ENCODE measurements at places on chromosomes 13 and 19.

GRCh38 chr13:109874484-109875454 is 88.4 kb upstream of the IRS2 start:
- DNase-seq = peak; percentile 83

- DNase-seq = peak; percentile 2
Measured at GRCh38 chr13:26446751-26447150, 110.7 kb upstream of the WASF3 start.

DNA sequence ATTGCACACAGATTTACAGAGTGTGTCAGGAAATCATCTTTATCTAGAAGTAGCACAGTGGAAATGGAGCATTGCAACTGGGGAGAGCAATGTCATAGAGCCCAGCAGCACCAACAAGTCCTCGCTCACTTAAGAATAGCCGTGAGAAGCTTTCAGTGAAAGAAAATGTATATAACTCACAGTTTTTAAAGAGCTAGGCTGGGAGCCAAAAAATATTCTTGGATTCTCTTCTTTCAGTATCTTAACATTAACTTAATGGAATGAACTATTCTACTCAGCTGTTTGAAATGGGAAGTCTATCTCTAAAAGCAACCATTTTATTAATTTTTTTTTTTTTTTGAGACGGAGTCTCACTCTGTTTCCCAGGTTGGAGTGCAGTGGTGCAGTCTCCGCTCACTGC is 329.6 kb downstream of the COG6 start:
- no peak for DNase-seq

DNA sequence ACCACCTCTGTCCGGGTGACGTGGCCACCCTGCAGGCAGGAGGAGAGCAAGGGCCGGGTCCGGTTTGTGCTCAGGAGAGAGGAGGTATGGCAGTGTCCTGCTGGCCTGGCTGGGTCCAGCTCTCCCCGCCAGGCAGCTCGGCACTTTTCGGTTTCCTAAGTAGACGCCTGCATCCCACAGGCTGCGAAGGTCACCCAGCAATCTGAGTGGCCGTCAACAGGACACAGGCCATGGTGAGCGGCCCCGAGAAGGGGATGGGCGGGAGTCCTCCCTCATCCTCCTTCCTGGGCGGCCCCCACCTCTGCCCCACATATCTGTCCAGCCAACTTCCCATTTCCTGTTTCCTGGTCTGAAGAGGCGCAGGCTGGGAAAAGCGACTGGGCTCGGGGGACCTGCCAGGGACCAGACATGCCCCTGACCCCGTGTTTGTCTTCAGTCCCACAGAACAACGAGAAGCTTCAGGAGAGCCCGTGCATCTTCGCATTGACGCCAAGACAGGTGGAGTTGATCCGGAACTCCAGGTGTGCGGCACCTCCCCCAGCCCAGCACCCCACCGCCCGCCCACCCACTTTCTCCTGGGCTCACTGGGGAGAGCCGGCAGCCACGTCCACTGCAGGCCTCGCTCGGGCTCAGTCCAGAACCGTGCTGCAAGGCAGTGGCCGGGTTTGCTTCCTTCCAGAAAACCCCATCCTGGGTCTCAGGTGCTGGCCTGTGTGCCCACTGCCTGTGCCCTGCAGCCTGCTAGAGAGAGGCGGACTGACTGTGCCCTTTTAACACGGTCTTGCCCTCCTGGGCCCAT is 16.3 kb downstream of the PIAS4 start:
- DNase-seq = no peak

GRCh38 chr13:41428155-41428554 is 29.2 kb upstream of the RGCC start:
- DNase-seq = no peak

DNA sequence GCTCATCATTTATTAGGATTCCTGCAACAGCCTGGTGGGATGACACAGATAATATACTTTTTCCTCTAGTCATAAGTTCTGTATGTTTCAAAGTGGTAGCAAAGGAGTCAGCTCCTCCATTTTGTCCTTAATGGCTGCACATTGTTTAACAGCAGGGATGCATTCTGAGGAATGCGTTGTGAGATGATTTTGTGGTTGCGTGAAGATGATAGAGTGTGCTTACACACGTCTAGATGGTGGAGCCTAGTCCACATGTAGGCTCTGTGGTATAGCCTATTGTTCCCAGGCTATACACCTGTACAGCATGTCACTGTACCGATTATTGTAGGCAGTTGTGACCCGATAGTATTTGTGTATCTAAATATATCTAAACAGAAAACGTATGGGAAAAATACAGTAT is 4.6 kb downstream of the SMARCA4 start:
- no peak for DNase-seq

GRCh38 chr13:110465696-110466095 is 95.8 kb downstream of the RAB20 start:
- no peak for DNase-seq

GRCh38 chr13:48251611-48252081 is 18.6 kb downstream of the ITM2B start:
- DNase-seq = no peak

DNA sequence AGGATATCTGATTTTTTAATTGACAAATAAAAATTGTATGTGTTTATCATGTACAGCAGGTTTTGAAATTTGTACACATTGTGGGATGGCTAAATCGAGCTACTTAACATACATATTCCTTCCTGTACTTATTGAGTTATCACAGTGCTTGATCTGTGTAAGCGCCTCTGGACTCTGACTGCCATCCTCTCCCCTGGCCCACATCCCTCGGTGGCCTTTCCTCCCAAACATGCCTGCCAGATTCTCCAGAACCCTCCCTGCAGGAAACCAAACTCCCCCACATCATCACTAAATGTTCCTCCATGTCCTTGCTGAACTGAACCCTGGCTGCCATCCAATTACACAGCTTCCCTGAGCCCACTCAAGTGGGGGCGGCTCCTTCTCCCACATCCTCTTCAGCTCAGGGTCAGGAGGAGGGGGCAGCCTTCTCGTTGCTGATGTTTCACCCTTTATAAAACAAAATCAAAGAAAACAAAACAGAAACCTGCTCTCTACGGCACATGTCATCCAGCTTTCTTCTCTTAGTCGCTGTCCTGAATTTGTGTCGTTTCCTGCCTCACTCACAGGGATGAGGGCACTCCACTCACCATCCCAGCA is 97.1 kb upstream of the SPATA13 start:
- no peak for DNase-seq

- DNase-seq = no peak
Measured at GRCh38 chr19:22832031-22832762, at the start of gene ZNF723. TSS of gene ZNF723 (plus strand) at chr19:22832291. CDS start at chr19:22832380, 89 bp downstream.

DNA sequence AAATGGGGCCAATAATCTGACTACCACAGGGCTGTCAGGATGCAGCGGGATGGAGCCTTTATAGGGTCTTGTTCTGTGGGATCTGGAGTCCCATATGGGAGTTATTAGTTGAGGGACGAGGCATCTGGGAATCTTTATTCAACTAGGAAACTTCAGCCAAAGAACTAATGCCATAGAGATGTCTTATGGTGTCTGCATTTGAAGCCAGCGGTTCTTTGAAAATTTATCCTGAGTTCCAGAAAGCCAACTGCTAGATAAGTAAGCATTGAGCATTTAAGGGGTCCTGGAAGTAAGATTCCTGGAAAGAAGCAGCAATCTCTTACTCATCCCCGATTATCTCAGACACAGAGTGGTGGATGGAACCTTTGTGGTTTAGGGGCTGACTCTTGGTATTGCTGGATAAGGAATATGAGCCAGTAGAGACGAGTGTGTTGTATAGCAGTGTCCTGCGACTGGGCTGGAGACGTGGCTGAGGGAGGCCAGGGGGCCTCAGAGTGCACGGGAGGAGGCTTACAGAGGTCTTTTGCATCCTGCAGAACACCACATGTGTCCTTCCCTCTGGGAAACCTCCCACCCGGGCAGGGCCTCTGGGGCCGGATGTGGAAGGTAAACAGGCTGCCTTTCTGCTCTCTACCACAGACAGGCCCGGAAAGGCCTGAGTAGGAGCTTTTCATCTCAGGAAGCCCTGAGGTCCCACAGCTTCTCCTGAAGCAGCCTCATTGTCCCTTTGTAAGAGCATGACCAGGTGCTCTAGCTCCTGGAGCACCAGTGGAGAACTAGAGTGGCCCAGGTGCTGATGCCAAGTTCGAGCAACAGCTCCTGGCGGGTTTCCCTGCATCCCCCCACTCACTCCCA is 28.8 kb downstream of the ACTN4 start:
- peak; percentile 70 for DNase-seq

DNA sequence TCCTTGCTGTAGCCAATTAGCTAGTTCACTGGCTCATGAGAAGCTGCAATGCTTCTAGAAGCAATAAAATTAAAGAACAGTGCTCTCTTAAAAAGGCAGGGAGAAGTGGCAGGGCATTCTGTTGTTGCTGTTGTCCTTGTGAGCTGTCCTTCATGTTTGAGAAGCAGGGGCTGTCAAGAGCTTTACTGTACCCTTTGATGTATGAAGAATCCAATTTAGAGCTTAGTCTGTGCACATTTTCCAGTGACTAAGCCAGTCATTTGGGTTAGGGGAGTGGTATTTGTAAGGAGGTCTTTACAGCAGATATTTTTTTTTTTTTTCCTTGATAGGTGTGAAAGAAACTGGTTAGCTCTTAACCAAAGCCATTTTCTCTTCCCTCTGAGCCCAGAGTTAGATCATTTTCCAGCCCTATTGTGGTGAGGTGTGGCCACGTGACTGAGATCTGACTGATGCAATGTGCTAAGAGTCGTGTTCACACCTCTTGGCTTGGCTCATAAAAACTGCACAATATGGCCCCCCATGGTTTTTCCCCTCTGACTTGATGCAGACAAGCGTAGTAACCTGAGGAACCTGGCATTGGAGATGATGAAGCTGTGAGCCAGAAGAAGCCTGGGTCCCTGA is 309.6 kb upstream of the TMTC4 start:
- no peak for DNase-seq

DNA sequence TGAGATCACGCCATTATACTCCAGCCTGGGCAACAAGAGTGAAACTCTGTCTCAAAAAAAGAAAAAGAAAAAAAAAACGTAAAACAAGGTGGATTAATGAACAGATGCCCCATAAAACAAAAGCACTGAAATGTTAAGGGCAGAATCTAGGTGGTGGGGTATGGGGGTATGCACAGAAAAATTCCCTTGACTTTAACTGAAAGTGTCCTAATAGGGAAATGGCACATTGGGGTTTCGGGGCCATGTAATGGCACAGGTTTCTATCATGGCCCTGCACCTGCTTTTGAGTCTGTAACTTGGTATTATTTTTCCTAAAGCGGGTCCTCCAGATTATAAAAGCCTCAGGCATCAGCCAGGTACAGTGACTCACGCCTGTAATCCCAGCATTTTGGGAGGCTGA is 16.2 kb downstream of the NOP53 start:
- DNase-seq = no peak

DNA sequence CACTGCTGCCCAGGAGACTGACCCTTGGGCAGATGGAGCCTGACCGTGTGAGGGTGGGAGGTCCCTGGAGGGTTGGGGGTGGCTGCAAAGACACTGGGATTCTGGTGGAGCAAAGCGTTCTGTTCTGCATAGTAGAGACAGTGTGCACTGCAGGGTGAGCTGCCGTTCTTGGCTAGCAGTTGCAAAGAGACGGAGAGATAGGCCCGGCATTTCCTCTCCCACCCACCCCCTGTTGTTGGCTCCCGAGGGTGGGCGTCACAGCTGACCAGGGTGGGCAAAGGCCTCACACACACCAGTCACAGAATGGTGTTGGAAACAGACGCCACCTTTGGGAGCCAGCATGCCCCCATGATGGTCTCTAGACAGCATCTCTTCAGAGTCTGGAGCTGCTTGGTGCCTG is 11.4 kb downstream of the TMEM255B start:
- no peak for DNase-seq

- DNase-seq = no peak
Measured at GRCh38 chr13:93144031-93144430, 82.6 kb upstream of the GPC6 start.

- DNase-seq = no peak
Measured at GRCh38 chr13:33227927-33228647, 57.5 kb downstream of the STARD13 start.

DNA sequence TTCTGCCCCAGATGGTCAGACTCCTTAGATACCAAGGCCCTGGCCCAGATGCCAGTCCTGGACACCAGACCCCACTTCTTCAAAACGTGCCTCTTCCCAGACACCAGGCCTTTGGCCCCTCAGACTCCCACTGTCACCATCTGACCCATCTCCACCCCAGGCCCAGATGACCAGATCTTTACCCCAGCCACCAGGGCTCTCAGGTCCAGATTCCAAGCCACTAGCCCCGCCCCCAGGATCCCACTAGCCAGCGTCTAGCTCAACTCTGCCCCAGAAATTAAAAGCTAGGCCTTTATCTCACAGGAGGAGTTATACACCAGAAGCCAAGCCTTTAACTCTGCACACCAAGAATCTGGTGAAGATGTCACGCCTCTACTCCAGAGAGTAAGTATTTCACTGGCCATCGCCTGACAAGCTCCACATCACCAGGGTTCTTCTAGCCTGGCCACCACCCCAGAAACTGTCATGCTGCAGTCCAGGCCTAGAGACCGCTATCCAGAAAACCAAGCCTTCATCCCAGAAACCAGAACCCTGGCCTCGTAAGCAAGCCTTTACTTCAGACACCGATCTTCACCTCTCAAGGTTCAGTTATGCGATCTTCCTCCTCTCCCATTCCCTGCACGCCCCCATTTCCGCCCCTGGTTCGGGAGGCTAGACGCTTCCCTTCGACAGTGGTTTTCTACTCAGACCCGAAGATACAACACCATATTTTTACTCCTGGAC is 595 bp downstream of the XAB2 start:
- DNase-seq = no peak

DNA sequence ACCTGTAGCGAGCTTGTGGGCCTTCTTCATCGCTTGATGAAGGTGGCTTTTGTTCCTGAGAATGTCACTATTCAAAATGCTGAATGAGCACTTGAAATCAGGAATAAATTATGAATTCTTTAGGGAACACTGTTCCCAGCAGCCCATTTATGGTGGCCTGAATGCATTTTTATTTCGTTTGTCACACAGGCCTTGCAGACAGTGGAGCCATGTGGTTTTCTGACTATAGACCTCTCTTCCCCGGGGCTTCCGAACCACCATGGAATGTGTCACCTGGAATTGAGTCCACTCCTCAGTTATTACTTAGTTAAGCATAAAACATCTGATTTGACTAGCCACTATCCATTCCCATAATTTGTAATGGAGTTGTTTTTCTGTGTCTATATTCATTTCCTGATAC is 396.9 kb downstream of the IRS2 start:
- no peak for DNase-seq

DNA sequence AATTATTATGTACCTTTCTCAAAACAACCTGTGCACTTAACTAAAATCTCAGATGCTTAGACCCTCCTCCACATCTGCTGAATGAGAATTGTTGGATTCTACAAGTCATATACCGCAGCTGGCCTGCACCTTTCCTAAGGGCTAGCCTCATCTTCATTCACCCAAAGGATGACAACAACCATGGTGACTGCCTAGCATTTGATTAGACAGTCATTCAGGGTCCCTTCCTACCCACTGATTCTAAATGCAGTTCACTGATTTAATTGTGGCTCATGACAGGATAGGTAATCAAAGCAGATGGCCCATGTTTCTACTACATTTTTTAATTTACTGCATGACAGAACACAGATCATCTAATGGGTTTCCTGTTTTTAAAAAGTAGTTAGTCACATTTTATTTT is 551.9 kb upstream of the SLC10A2 start:
- no peak for DNase-seq

DNA sequence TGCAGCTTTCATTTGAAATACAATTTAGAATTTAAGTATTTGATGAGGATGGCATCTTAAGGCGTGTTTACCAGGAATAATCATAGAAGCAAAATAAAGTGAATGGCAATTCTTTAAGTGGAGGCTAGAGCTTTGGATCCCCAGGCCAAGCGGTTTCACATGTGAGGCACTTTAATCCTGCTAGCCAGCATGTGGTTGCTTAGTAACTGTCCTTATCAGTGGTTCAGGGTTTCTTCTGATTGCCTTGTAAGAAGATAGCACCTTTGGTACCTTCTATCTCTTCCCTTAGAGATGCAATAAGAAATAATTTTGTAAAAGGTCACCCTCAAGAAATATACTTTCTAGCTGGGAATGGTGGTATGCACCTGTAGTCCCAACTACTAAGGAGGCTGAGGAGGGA is 38.9 kb upstream of the SERP2 start:
- no peak for DNase-seq

All from NCI-H226 (cell line).